Glutamatergic neuron (in vitro differentiated cells): ENCODE measurements at places on chromosomes 3 and 15.

- H3K36me3 ChIP-seq: no peaks in the 10 kb centered on the region
- H3K4me1 ChIP-seq: peaks cover 48% of the 10 kb centered on the region
- H3K4me3 ChIP-seq: no peak overlapping the region
- no peak for DNase-seq
- no peaks in the 10 kb centered on the region for H3K27me3 ChIP-seq
These were observed 1.8 kb upstream of the ZNF385D start for GRCh38 chr3:21752749-21753347.

- no peak for DNase-seq
- peak within 1 kb of the TSS; percentile 97 for H3K27ac ChIP-seq
- peaks cover 16% of the 10 kb centered on the region for H3K4me1 ChIP-seq
- H3K27me3 ChIP-seq: peaks cover 9% of the 10 kb centered on the region
- H3K36me3 ChIP-seq: peaks cover 4% of the 10 kb centered on the region
These were observed at the start of gene SERINC4 for GRCh38 chr15:43799945-43800285. TSS of gene SERINC4 (minus strand) at chr15:43800220. CDS start at chr15:43799986, 234 bp downstream.

DNA sequence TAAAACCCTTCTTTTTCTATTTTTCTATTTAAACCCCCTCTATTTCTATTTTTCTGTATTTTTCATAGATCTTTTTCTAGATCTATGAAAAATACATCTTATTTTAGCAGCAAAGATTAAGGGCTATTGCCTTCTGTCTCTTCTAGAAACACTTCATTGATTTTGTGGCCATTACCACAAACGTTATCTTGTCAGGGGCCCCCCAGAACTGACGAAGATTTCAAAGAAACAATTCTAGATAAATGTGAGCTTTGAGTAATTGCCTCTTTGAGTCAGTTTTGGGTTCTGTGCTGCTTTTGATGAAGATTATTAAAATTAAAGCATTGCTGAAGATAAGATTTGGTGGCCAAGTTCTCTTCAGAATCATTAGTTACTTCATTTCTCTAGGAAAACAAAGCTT, 279.6 kb upstream of the PEX5L start:
- no peak overlapping the region for H3K27ac ChIP-seq
- no peaks in the 10 kb centered on the region for H3K36me3 ChIP-seq
- H3K27me3 ChIP-seq: no peaks in the 10 kb centered on the region
- DNase-seq: no peak

DNA sequence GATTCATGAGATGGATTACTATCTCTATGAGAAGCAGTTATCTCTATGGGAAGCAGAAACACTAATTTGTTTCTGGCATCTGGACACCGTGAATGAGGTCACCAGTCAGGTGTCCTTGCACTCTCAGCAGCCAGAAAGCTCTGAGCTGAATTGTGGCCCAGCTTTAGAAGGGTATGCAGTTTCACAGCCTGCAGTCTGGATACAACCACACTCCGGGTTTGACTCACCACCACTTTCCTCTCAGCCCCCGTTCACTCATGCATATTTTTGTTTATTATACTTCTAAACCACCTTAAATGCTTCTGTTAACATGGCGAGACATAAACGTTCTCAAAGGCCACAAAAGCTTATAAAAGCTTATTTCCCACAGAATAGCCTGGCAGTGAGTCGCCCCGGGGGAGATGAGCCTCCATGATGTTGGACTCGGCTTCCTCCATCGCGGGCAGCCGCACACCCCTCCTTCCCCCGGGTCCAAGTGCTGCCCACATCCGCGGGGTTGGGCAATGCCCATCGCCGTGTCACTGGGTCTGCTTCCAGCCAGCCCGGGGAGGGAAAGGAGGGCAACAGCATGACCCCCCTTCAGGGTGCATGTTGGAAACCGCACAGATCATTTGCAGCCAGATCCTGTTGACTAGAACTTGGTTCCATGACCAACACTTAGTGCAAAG, 16.8 kb upstream of the SLC41A3 start:
- H3K27me3 ChIP-seq: peaks cover 3% of the 10 kb centered on the region
- no peaks in the 10 kb centered on the region for H3K36me3 ChIP-seq
- H3K4me3 ChIP-seq: no peak overlapping the region
- H3K4me1 ChIP-seq: no peaks in the 10 kb centered on the region

- no peak overlapping the region for H3K4me3 ChIP-seq
- H3K27me3 ChIP-seq: no peaks in the 10 kb centered on the region
- no peak for DNase-seq
- no peaks in the 10 kb centered on the region for H3K4me1 ChIP-seq
- no peaks in the 10 kb centered on the region for H3K36me3 ChIP-seq
These were observed 616.0 kb upstream of the TBL1XR1 start for GRCh38 chr3:177813322-177813721.

- H3K36me3 ChIP-seq: no peaks in the 10 kb centered on the region
- H3K27me3 ChIP-seq: peaks cover 21% of the 10 kb centered on the region
- peak overlapping the region; percentile 17 for H3K27ac ChIP-seq
- peaks cover 38% of the 10 kb centered on the region for H3K4me1 ChIP-seq
- no peak for DNase-seq
These were observed 39.3 kb downstream of the BDH1 start for GRCh38 chr3:197516517-197516889.

GRCh38 chr3:132469326-132469725, 52.0 kb downstream of the DNAJC13 start:
- peaks cover 6% of the 10 kb centered on the region for H3K4me1 ChIP-seq
- DNase-seq: no peak
- no peaks in the 10 kb centered on the region for H3K27me3 ChIP-seq
- H3K4me3 ChIP-seq: no peak overlapping the region
- peak overlapping the region; percentile 78 for H3K27ac ChIP-seq

DNA sequence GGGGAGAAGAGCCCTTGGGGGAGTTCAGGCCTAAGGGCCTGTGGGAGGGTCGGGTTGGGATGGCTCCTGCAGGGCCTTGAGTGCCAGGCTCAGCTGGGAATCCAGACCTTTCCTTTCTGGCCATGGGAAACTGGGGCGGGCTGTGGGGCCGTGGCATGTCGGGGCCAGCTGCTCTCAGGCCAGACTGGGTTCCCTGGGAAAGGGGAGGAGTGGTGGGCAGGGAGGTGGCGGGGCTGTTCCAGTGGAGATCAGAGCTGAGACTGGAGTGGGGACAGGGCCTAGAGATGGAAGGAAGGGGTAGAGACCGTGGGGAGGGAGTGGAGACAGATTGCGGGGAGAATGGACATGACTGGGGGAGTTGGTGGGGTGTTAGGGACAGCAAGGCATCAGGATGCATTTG, 20.3 kb downstream of the FBLN2 start:
- H3K27me3 ChIP-seq: peaks cover 27% of the 10 kb centered on the region
- no peak overlapping the region for H3K4me3 ChIP-seq
- H3K36me3 ChIP-seq: no peaks in the 10 kb centered on the region
- peaks cover 14% of the 10 kb centered on the region for H3K4me1 ChIP-seq

DNA sequence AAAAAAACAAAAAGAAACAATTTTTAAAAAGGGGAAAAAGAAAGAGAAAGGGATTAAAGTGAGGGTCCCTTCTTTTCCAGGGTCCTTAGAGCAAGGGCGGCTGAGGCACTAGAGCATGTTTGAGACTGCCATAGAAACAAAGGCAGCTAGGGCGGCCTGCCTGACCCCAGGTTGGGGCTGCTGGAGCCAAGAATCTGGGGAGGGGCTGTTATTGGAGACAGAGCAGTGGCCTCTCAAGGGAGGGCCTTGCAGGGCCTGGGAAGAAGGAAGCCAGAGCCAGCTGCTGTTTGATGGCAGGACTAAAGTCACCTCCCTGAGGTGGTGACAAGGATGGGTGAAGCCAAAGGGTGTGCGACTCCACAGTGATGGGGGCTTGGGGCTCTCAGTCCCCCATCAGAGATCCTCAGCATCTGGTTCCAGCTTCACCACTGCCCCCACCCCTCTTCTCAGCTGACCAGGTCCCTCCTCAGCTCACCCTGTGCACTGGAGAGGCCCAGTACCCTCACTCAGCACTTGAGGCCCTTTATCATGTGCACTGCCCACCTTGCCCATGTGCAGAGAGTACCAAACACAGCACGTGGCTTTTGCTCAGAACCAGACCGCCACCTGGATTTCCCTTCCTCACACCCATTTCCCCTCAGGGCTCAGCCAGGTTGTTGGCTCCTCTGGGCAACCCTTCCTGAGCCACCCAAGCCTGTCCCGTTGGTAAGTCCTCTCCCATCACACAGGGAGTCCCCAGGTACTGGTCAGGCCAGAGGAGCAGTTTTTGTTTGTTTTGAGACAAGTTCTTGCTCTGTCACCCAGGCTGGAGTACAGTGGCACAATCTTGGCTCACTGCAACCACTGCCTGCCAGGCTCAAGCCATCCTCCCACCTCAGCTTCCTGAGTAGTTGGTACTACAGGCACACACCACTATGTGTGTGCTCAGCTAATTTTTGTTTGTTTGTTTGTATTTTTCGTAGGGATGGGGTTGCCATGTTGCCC, 1.7 kb downstream of the TMEM89 start:
- H3K27ac ChIP-seq: no peak overlapping the region
- DNase-seq: no peak
- no peak overlapping the region for H3K4me3 ChIP-seq
- no peaks in the 10 kb centered on the region for H3K27me3 ChIP-seq

GRCh38 chr15:57866149-57866736, 159.7 kb downstream of the POLR2M start:
- no peak overlapping the region for H3K4me3 ChIP-seq
- no peaks in the 10 kb centered on the region for H3K36me3 ChIP-seq
- peak; percentile 82 for DNase-seq

DNA sequence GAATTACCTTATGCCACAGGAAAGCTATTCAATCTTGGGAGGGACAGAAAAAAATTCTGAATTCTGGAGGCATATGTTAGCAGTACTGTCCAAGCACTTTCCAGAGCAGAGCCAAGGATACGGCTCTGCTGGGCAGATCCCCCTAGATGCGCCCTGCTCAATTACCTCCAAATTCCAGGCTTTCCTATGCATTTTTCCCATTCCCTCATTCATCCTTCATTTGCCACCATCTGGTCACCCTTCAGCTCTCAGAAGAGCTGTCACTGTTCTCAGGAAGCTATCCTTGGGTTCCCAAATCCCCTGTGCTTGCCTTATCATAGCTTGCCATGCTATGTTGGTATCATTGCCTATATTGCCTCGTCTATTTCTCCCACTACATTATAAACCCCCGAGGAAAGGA, 45.2 kb downstream of the RYK start:
- H3K27me3 ChIP-seq: peaks cover 1% of the 10 kb centered on the region
- H3K4me1 ChIP-seq: peaks cover 4% of the 10 kb centered on the region
- peaks cover 6% of the 10 kb centered on the region for H3K36me3 ChIP-seq
- no peak overlapping the region for H3K27ac ChIP-seq
- no peak for DNase-seq
- H3K4me3 ChIP-seq: no peak overlapping the region

GRCh38 chr15:32994810-32995424, 199.6 kb downstream of the FMN1 start:
- no peaks in the 10 kb centered on the region for H3K27me3 ChIP-seq
- H3K4me1 ChIP-seq: no peaks in the 10 kb centered on the region
- H3K27ac ChIP-seq: no peak overlapping the region
- H3K4me3 ChIP-seq: no peak overlapping the region

DNA sequence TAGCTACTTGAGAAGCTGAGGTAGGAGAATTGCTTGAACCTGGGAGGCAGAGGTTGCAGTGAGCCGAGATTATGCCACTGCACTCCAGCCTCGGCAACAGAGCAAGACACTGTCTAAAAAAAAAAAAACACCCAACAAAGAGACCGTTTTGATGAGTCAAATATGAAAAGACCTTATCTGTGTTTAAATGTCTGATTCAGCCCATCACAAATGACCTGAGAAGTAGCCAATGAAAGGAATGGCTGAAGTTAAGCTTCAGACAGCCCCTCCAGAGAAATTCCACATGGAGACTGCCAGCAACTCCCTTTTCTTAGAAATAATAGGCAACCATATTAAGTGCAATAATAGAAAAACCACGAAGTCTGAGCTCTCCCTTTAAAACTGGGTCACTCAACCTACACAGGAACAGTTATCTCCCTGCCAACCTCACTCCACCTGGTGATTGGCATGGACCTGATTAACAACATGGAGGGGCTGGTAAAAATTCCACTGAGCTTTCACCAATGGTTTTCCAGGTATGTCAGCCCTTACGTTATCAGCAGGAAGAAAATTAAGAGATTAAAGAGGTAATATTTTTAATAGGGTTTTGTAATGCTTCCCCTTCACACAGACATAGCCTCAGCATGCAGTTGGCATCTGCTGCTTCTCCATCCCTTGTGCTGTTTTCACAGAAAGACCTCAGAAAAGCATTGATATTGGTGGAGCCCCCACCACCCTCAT, 238.1 kb upstream of the STT3B start:
- no peaks in the 10 kb centered on the region for H3K27me3 ChIP-seq
- no peak overlapping the region for H3K4me3 ChIP-seq
- no peak overlapping the region for H3K27ac ChIP-seq
- no peak for DNase-seq
- H3K4me1 ChIP-seq: peaks cover 2% of the 10 kb centered on the region
- no peaks in the 10 kb centered on the region for H3K36me3 ChIP-seq

GRCh38 chr3:139679220-139679775, 1.5 kb upstream of the NMNAT3 start:
- peaks cover 4% of the 10 kb centered on the region for H3K27me3 ChIP-seq
- no peak overlapping the region for H3K4me3 ChIP-seq

- peaks cover 8% of the 10 kb centered on the region for H3K36me3 ChIP-seq
- H3K4me1 ChIP-seq: peaks cover 13% of the 10 kb centered on the region
- no peak overlapping the region for H3K4me3 ChIP-seq
- H3K27me3 ChIP-seq: peaks cover 2% of the 10 kb centered on the region
- DNase-seq: no peak
These were observed 47.4 kb downstream of the CBLB start for GRCh38 chr3:105821433-105821832.

- peak overlapping the region; percentile 42 for H3K4me3 ChIP-seq
- H3K36me3 ChIP-seq: no peaks in the 10 kb centered on the region
- peak overlapping the region; percentile 33 for H3K27ac ChIP-seq
- DNase-seq: no peak
These were observed 29.7 kb downstream of the TRIM71 start for GRCh38 chr3:32847528-32847927.

- H3K36me3 ChIP-seq: no peaks in the 10 kb centered on the region
- no peak overlapping the region for H3K4me3 ChIP-seq
- H3K4me1 ChIP-seq: peaks cover 11% of the 10 kb centered on the region
- no peak overlapping the region for H3K27ac ChIP-seq
- H3K27me3 ChIP-seq: peaks cover 67% of the 10 kb centered on the region
- DNase-seq: no peak
These were observed 956 bp downstream of the ZIC1 start for GRCh38 chr3:147410116-147410525.
